T-helper 17 cell (primary cell): ENCODE measurements at places on chromosomes 7 and 10.

GRCh38 chr7:50330254-50330653, 25.7 kb downstream of the IKZF1 start:
- DNase-seq = no peak

- DNase-seq = peak; percentile 9
Measured at GRCh38 chr7:111137296-111138192, 46.6 kb downstream of the LRRN3 start.

DNA sequence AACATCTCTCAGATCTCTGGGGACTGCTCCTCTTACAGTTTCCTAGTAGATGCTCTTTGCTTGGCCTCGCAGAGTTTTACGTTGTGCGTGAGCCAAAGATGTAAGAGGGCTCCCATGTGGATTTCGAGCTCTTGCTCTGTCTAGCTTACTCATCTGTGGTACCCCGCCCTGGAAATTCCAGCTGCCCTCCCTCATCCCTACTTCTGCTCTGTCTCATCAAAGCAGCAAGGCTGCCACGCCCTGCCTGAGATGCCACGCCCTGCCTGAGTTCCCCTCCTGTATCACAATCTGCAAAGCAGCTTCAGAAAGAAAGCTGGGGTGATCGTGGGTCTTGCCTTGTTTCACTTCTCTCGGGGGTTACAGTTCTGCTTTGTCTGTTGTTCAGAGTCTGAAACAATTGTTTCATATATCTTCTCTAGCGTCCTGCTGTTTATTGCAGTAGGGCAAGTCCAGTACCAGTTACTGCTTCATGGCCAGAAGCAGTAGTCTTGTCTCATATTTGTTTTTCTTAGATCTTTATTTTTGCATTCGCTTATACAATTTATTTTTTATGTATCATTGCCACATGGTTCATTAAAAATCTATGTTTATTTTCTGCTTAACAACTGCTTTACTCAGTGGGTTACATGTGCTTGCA, 36.1 kb upstream of the CCNY start:
- DNase-seq = no peak

- DNase-seq = no peak
Measured at GRCh38 chr10:73771722-73772280, 10.0 kb upstream of the CHCHD1 start.

DNA sequence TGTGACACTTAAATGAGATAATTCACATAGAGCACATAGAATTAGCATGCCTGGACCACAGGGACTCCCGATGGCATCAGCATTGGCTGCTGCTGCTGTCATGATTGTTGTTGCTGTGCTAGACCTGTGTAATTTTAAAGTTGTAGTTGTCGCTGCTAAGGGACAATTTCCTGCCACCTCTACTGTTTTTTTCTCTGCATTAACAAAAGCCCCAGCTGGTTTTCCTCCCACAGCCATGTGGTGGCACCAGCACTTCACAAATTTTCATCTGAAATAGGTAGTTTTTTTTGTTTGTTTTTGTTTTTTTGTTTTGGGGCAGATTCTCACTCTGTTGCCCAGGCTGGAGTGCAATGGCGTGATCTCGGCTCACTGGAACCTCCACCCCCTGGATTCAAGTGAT, 25.4 kb upstream of the PRXL2A start:
- peak; percentile 38 for DNase-seq

DNA sequence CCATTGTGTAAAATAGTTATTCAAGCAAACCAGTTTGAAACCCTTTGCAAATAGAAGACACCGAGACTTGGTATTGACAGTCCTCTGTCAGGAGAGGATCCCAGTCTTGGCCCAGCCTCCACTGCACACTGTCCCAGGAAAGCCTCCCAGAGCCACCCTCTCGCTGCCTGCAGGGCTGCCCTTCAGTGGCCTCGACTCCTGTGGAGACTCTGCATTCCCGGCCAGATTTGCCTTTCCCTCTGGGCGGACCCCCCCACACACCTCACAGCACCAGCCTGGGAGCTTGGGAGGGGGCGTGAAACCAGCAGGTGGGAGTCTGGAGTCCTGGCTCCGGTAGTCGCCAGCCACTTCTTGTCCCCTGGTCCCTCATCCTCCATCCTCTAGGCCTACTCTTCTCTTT, 48.7 kb downstream of the GRK5 start:
- DNase-seq = no peak

GRCh38 chr7:155462163-155462735, 4.3 kb downstream of the EN2 start:
- DNase-seq = no peak

- DNase-seq = no peak
Measured at GRCh38 chr10:77070346-77070745, 567.3 kb downstream of the KCNMA1 start.

DNA sequence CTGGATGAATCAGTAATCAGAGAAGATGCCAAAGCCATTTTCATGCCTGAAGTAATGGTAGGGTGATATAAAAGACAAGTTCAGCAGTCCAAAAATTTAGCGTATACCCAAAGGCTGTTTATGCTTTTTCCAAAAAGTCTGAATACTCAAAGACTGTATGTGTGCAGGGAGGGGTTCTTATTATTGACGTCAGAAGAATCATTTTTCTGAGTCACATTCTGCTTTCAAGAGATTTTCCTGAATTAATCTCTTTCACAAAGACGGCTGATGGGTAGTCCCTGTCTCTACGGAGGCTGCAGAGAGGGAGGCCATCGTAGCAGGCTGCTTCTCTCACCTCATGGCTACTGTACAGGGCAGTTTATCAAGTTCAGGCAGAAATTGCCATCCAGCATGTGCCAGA, 30.7 kb upstream of the ABLIM1 start:
- no peak for DNase-seq

- DNase-seq = no peak
Measured at GRCh38 chr10:129472696-129473555, 5.9 kb downstream of the MGMT start.

DNA sequence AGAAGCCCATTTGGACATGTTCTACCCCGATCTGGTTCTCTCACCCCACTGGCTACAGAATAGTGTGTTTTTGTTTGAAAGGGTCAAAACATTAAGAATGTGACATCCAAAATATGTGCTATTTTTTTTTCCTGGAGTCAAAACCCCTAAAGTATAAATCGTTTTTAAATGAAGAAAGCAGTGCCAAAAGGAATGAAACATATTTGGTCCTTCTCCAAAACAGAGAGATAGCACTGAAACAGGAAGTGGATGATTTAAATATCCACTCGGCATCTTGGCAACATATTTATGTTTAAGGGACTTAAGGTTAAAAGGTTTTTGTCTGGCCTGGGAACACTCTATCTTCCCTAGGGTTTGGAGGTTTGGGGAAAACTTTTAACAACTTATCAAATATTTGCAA, 32.3 kb downstream of the CALD1 start:
- DNase-seq = no peak

GRCh38 chr7:155483868-155484325, 26.0 kb downstream of the EN2 start:
- DNase-seq = no peak

DNA sequence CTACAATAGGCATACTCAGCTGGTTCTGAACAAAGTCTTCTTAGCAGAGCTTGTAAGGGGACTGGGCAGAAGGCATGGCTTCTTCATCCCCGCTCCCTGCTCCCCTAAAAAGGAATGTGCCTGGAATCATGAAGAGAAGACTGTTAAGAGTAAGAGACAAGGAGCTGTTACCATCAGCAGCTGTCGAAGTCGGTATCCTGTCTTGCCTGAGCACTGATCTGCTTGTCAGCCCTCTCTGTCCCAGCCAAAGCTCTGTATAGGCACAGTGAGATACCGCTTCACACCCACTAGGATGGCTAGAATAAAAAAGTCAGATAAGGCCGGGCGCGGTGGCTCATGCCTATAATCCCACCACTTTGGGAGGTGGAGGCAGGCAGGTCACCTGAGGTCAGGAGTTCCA, 2.4 kb downstream of the ABLIM1 start:
- DNase-seq = no peak

- DNase-seq = no peak
Measured at GRCh38 chr10:71297343-71297742, 21.7 kb upstream of the SLC29A3 start.

GRCh38 chr7:106305732-106306131, 20.9 kb upstream of the NAMPT start:
- no peak for DNase-seq

GRCh38 chr7:66790725-66791124, 50.2 kb downstream of the RABGEF1 start:
- DNase-seq = no peak

- DNase-seq = no peak
Measured at GRCh38 chr10:132270256-132270655, 37.5 kb downstream of the STK32C start.

GRCh38 chr10:58897236-58897635, 279.2 kb upstream of the PHYHIPL start:
- DNase-seq = no peak

DNA sequence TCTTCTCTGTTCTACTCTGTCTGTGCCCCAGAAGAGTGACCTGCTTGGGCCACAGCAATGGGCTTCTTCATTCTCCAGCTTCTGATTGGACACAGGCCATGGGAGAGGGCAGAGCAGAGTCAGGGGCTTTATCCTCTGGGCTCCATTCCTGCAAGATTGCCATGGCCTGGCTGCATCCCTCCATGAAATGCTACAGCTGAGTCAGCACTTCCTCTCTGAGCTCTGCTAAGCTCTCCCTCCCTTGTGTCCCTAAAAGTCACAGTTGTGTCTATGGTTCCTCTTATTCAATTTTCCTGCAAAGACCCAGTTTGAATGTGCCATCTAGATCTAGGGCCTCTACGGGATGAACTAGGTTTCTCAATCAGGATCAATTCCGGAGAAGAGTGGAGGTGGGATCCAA, 903.8 kb downstream of the TYW1 start:
- DNase-seq = no peak

GRCh38 chr10:101576211-101576863, 11.7 kb downstream of the POLL start:
- DNase-seq = no peak

GRCh38 chr7:36391436-36392198, 2.0 kb downstream of the ANLN start:
- DNase-seq = no peak

GRCh38 chr10:126199221-126199998, 188.9 kb downstream of the ADAM12 start:
- DNase-seq = no peak

GRCh38 chr7:79664884-79665676, 211.6 kb upstream of the MAGI2 start:
- DNase-seq = no peak

- no peak for DNase-seq
Measured at GRCh38 chr10:118710487-118710886, 44.3 kb downstream of the CACUL1 start.

GRCh38 chr7:158585721-158586498, 1.7 kb downstream of the PTPRN2 start:
- no peak for DNase-seq

- DNase-seq = no peak
Measured at GRCh38 chr10:30583778-30584415, 45.7 kb downstream of the LYZL2 start.

DNA sequence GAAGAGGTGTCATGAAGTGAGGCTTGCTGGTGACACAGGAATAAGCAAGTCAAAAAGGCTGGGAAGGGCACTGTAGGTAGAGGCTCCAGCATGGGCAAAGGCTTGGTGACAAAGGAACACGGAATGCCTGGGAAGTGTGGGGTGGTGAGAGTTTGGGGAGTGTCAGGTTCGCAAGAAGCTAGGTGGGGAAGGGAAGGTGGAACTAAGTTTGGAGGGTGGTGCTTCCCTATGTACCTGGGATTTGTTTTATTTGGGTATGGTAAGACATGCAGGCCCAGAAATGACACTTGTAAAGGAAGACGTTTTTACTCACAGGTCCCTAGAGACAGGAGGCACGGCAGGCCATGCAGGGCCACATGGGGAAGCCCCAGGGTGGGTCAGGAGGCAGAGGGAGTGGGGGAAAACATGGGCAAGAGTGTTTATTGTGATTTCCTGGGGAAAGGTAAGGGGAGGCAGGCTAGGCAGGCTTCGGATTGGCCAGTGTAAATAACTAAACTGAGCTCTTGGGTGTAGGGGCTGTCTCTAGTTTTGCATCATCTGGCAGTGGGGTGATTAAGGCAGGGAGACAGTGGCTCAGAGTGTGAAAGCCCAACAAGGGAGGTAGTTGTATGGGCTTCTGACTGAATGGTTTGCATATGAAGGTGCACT, 52.1 kb downstream of the SH2D4B start:
- no peak for DNase-seq

DNA sequence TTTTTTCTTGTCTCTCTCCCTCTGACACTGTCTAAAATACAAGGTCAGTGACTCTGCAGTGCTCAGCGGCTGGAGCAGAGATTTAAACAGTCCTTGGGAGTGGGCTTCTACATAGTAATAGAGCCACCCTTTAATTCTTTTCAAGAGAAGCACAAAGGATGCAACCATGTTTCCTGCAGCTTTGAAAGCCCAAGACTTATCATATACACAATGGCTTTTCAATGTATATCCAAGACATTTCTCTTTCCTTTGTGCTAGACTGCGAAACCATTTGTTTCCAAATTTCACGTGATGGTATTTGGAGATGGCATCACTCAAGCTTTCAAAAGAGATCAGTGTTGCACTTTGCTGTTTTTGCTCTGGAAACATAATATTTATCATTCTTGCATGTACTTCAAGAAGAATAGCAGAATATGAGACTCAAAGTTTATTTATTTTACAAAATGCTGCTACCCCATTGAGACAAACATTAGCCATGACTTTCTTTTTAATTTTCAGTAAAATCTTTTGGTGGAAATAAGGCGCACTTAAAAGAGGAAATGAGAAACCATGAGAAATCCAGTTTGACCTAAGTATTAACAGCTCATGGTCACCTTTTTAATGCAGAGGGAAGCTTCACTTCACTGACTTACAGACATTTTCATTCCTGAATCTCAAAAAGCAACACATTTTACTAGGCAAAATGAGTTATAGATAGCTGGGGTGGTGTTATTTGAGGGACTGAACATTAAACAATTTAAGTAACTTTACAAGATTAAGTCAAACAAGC, 76.6 kb downstream of the SEMA3C start:
- DNase-seq = no peak

DNA sequence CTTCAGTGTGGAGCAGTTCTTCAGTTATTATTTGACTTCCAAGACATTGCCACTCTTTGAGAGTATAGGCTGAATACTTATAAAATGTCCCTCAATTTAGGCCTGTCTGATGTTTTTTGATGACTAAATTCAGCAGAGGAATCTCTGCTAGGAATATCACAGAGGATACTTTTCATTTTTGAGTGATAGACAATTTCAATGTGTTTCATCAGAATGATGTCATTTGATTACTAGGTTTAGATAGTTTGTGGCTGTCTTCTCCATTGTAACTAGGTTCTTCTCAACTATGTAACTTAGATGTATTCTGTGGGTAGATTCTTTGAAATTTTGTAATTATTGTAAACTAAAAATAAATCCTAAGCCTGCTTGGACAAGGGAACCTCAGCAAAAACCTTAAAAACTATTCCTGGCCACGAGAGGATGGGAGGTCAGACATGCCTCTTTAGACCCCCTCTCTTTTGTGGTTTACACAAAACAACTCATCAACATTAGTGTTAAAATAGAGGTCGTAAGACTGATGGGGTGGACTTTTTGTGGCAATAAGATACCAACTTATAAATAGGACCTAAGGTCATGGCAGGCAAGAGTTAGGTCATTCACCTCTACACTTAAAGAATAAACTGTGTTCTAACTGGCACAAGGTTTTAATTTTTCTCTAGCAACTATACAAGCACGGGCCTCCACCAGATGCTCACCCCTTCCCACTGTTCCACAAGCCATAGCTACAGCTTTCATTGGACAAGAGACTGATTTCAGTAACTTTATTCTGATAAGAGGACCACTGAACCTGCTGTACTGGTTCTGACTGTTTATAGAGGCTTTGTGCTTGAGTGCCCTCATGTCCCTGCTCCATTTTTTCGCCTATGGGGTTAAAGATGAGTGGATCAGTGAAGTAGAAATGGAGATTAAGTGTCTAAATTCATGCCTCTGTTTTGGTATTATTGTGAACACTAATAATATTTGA, 33.7 kb downstream of the CYP2C8 start:
- DNase-seq = no peak

- no peak for DNase-seq
Measured at GRCh38 chr7:129853661-129854268, 99.0 kb downstream of the UBE2H start.
